ENCODE measurements at places on chromosomes 5 and 9. TPM values are rescaled to one million over a fixed set of nuclear protein-coding genes. Genes with fewer than 3 reads are reported as not detected.

- DNase-seq = no peak
Observed at GRCh38 chr5:58828258-58828657, 245.4 kb downstream of the RAB3C start.

GRCh38 chr9:38418366-38418765, 5.9 kb downstream of the IGFBPL1 start:
- no peak for DNase-seq

GRCh38 chr9:135659252-135659651, 3.9 kb upstream of the LCN9 start:
- DNase-seq = no peak

DNA sequence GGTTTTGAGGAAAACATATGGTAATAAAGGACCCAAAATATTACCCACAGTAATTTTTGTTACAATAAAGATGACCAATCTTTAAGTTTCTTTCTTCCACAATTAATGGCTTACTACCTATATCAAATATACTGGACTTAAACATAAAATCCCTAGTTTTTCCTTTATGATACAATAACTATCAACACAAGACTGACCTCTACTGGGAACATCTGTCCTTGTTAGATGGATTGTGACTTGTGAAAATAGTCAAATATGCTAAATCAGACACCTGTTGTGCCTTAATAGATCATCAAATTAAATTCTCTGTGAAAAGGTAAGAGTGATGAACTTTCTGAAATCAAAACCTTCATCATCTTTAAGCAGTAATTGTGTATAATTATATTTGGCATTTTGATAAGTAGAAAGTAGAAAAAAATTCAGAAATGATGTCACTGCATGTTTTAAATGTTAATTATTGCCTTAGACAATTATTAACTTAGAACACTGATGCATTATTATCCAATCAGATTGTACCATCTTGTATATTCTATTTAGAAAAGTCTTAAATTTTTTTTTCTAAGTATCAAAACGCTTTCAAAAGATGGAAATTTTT, 113.6 kb downstream of the DEPDC1B start:
- DNase-seq = no peak

- peak; percentile 76 for DNase-seq
Observed at GRCh38 chr9:91210318-91210717, 151.4 kb downstream of the AUH start.

DNA sequence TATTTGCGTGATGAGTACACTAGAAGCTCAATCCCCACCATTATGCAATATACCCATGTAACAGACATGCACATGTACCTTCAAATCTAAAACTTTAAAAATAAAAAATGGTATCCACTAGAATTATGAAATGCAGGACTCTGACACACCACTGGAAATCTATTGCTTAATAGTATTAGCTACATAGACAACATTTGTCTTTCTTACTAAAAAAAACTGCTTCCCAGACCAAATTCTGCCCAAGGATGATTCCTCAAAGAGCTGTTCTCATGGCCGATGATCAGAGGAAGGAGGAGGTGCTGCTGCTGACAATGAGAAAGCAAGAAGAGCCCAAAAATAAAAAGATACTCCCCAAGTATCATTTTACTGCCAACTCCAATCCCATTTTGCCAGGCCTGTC, 67.2 kb downstream of the TTC39B start:
- no peak for DNase-seq

- no peak for DNase-seq
Observed at GRCh38 chr9:98597236-98597771, 111.4 kb downstream of the GABBR2 start.

DNA sequence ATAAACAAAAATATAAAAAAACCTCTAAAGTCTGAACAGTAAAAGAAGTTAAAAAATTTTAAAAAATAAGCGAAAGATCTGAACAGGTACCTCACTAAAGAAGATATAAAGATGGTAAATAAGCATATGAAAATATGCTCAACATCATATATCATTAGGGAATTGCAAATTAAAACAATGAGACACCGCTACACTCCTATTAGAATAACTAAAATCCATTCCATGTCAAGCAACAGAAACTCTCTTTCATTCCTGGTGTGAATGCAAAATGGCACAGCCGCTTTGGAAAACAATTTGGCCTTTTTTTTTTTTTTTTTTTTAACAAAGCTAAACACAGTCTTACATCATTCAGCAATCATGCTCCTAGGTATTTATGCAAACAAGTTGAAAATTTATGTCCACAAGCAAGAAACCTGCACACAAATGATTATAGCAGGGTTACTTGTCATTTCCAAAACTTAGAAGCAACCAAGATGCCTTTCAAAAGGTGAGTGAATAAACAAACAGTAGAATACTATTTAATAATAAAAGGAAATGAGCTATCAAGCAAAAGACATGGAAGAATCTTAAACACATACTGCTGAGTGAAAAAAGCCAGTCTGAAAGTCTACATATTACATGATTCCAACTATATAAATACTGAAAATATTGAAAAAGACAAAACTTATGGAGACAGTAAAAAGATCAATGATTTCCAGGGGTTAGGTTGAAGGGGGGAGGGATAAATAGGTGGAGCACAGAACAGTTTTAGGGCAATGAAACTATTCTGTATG, 22.1 kb downstream of the ANXA1 start:
- DNase-seq = no peak

DNA sequence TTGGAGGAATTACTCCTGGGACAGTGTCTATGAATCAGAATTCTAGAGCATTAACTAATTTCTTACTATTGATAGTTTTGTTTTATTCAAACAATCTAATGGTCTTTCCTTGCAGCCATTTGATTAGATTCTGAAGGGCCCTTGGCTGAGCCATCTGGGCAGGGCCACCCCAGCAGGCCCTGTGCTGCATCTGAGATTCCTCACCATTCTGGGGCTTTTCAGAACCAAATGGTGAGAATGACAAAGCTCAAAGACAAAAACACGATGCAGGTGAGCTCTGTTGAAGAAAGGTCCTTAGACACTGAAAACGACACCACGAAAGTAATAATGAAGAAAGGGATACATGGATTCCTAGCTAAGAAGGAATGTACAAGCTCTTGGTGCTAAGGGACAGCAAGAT, 321.0 kb upstream of the IRX4 start:
- DNase-seq = no peak

GRCh38 chr5:108739376-108739775, 8.3 kb upstream of the FER start:
- no peak for DNase-seq

- no peak for DNase-seq
Observed at GRCh38 chr5:143110591-143110990, 292.9 kb downstream of the NR3C1 start.

DNA sequence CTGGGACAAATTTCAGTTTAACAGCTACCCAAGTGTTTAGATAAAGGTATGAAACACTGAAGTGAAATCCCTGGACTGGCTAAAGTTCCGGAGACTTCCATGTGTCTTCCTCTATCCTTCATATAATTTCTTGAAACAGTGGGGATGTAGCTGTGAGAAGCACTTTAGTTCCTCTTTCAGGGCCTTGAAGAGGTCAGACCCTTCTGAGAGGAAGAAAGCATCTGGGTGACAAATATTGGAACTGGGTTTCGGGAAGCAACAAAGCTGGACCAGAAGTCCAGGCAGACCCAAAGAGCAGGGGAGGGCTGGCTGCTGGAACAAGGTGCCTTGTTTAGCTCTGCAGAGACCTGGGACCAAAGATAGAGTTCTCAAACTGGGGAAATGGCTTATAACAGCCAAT, 75.4 kb upstream of the ZFAND5 start:
- DNase-seq = no peak

DNA sequence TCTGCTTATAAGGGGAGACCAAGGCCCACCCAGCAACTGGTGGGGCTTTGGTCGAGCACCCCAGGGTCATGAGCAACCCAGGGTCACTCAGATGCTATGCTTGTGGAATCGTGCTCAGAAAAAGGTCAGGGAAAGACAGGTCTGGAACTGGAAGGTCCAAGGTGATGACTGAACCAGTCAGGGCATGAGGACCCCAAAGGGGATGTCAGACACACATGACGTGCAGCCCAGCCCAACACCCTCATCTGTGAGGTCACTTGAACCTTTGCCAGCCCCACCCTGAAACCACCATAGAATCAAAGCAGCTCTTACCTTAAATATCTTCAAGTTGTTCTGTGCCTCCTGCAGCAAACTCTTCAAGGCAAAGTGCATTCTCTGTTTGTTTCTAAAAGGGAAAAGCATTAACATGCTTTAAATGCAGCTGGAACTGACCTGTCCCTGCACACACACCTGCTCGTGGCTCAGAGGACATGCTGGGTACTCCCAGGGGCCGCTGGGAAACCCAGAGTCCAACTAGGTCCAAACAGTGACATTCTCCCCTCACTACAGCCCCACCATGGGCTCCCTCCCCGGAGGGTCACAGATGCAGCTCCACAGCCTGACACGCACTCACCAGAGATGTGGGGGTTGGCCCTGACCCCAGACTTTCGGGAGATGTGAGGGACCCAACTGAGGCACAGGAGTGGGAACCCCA, 29.4 kb downstream of the IPPK start:
- no peak for DNase-seq

GRCh38 chr5:10564838-10565784, 1.2 kb downstream of the ANKRD33B start:
- DNase-seq = no peak

Gene MRPL22
- total RNA-seq = 23.0 TPM

Gene PWWP2A
- total RNA-seq = 10.1 TPM

Gene ANKRD55
- total RNA-seq = 0.75 TPM

Gene ERMP1
- total RNA-seq = 11.8 TPM

Gene SPINK1
- 20.0 TPM for total RNA-seq

Gene LCN9
- total RNA-seq = not detected

Gene PCDHB3
- total RNA-seq = 0.15 TPM

Gene BHMT
- total RNA-seq = 957 TPM

Gene PTGER4
- 0.96 TPM for total RNA-seq

Gene SARDH
- 208 TPM for total RNA-seq

Gene FAM221B
- total RNA-seq = not detected
